Stimulated activated CD8-positive, alpha-beta memory T cell treated with anti-CD3 and anti-CD28 coated beads, Interleukin-4, amount 100 ng/mL, for 48 hours (primary cell): ENCODE measurements at places on chromosomes 5 and 9.

GRCh38 chr9:110148891-110149290, 59.1 kb downstream of the C9orf152 start:
- DNase-seq: no peak

DNA sequence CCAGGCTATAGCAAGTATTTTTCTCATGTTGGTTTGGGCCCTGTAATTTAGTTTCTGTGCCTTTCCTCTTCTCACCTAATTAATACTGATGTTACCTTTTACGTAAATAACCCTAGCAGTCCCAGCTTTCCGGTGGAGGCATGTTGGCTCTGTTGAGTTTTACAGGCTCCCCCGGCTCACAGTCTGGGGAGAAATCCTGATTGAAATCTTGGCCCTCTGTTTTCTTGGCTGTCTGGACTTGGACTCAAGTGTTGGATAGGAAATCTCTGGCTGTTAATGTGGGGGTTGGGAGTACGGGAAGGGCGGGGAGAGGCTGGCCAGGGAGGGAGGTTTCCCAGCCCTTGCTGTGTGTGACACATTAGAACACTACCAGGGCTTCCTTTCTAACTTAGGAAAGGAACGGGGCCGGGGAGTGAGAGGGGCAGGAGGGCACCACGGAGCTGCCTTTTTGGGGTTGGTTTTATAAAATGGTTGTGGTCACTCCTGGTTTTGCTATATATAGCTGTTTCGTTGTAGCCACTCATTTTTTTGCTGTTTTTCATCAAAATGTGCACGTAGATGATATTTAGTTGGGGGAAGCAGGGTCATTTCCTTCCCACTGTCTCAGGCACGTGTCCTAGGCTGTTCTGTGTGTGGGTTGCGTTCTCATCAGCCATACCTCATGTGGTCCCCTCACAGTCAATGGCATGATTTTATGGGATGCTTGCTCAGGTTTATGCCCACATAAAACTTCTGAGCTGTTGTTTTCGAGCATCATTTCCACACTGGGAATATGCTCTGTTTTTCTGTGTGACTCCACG, 11.0 kb downstream of the TRIO start:
- DNase-seq: no peak

- peak; percentile 80 for DNase-seq
Observed at GRCh38 chr9:131799177-131799823, 59.4 kb upstream of the RAPGEF1 start.

DNA sequence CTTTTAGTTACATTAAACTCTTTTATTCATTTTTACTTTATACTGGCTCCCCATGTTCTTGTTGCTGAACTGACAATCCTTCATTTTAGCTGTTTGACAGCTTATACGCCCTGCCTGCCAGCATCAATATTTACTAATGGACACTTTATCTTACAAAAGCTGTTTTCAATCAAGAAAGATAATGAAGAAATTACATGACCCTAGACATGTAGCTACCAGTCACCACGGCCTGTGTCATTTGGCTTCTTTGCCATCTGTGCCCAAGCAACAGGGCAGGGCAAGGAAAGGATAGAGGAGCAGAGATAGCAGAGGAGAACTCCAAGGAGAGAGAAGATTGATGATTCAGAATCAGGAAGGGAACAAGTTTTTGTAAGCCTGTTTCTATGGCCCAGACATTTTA, 647.3 kb downstream of the BRINP1 start:
- no peak for DNase-seq

- DNase-seq: no peak
Observed at GRCh38 chr5:82396871-82397514, 118.8 kb upstream of the RPS23 start.

DNA sequence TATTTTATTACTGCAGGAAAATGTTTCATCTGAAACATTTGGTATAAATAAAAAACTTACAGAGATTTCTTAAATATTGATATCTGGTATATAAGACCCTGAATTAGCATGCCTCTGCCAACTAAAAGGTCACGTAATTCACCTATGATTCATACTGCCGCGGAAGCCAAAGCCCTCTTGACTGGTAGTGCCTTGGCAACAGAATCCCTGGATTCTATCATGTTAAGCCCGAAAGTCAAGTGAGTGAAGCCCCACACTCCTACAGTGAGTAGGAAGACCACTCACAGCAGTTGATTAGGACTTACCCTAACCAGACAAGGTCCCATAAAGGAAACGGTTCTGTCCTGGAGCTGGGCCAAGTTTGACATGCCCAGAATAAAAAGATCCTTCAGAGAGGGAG, 175.6 kb upstream of the NREP start:
- DNase-seq: no peak

DNA sequence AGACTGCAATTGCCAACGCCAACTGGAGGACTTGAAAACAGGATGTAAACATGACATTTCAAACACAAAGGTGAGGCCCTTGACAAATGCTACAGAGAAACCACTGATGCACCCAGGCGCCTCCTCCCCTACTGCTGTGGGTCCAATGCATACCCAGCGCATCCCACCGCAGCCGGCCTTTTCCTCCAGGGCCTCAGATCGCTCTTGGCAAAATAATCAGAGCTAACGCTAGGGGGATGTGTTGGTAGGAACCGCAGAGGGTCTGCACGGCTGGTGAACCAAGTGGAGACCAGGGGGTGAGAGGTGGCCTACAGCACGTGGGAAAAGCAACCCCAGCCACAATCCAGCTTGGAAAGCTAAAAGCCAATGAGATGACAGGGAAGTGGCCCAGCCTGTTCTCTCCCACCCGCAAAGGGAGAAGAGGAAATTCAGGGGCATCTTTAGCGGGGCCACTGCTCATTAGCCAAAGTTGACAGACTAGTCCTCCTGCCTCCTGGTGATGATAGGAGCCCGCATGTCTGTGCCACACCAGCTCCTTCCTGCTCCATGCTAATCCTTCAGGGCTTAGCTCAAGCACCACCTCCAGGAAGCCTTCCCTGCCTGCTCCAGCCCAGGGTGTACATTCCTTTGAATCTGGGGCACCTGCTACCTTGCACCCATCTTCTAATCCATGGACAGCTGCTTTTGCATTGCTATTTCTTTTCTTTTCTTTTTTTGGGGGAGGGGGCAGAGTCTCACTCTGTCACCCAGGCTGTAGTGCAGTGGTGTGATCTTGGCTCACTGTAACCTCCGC, 5.9 kb downstream of the FAM163B start:
- no peak for DNase-seq

- no peak for DNase-seq
Observed at GRCh38 chr5:162565-163337, 28.5 kb upstream of the LRRC14B start.

GRCh38 chr9:69190863-69191181, 16.7 kb downstream of the TJP2 start:
- DNase-seq: no peak

- no peak for DNase-seq
Observed at GRCh38 chr5:83472213-83472507, 616 bp downstream of the VCAN start.

DNA sequence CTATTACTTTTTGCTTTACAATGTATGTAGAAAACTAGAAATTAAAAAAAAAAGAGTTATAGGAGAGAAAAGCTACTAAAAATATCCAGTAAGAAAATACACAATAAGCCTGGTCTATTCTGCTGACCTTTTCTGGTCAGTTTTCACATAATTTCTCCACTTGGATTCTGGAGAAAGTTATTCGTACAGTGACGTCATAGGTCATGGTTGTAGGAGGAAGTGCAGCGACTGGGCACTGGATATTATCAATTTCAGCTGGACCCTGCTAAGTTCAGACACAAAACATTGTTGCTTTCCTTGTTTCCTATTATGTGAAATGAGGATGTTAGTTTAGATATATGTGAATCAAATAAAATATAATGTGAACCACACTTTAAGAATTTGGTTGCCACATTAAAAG, 201.2 kb downstream of the MTRR start:
- DNase-seq: no peak

GRCh38 chr9:92393686-92394085, 10.7 kb downstream of the OGN start:
- no peak for DNase-seq

GRCh38 chr9:6565312-6565711, 80.2 kb downstream of the GLDC start:
- no peak for DNase-seq

DNA sequence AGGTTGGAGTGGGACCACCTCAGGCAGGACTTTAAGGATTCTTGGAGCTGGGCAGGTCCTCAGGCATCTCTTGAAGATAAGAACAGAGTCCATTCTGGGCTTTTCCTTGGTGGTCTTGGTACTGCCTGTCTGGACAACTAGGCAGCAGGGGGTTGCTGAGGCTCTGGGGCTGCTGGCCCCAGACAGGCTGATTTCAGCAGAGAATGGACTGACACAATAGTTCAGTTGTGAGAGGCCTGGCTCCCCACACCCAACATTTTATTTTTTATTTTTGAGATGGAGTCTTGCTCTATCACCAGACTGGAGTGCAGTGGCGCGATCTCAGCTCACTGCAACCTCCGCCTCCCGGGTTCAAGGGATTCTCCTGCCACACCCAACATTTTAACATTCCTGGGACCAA, 4.6 kb downstream of the ANGPTL2 start:
- no peak for DNase-seq

- no peak for DNase-seq
Observed at GRCh38 chr5:141871870-141872269, 6.3 kb downstream of the PCDH1 start.

GRCh38 chr5:130110328-130110727, 206.1 kb downstream of the CHSY3 start:
- DNase-seq: no peak

GRCh38 chr9:17906176-17906840, 327.4 kb downstream of the SH3GL2 start:
- no peak for DNase-seq

DNA sequence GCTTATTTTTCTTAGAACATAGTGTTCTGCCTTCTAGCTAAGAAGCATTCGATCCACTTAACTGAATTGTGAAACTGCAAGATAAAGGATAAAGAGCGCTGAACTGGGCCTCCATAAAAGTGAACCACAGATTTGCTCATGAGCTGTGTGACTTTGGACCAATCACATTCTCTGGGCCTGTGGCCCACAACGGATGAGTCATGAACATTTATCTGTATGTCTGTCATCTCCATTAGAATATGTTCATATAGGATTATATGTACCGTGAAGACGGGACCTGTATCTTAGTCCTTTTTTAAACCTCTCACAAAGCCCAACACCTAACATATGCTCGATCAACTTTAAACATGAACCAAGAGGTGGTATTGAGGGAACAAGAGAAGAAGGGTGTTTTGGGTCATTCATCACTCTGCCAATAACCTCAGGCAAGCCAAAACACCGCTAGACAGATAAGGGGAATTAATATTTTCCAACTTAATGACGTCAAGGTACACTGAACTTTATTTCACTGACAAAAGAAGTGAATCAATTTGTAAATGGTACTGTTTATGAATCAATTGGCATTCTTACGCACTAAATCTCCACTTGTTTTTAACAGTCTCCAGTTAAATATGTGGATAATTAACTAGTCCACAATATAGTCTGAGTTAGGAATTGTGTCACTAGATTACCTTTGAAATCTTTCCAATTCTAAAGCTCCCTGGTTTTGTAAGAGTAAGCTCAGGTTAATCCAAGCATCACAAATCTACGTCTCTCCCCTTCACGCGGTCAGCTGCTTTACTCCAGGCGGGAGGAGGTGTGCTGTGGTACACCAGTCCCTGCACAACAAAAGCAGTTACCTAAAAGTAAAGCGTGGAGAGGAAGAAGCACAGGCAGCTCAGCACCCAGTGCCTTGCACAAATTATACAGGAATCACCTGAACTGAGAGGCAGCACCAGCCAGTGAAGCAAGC, 1.6 kb downstream of the TMEM245 start:
- peak; percentile 55 for DNase-seq

DNA sequence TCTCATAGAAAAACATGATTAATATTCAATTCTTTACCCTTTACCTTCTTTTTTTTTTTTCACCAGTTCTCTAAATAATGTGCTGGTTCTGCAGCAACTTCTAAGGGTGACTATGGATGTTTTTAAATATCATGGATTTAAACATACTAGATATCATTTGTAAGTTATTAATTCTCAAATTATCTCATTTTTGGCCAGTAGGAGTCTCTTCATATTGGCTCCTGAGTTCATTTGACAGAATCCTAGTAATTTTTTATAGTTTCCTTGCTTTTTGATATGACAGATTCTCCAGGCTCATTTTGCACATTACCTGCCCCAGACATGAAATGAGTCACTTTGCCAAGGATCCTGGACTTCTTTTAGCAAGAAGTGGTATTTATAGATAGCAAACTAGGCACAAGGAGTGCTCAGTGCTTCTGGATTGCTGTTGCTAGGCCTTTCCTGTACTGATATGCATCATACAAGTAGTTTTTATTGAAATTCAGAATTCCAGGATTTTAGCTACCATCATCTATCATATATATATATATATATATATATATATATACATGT, 201.3 kb upstream of the IL12B start:
- DNase-seq: no peak

- no peak for DNase-seq
Observed at GRCh38 chr9:104765138-104765537, 1.2 kb downstream of the NIPSNAP3B start.

DNA sequence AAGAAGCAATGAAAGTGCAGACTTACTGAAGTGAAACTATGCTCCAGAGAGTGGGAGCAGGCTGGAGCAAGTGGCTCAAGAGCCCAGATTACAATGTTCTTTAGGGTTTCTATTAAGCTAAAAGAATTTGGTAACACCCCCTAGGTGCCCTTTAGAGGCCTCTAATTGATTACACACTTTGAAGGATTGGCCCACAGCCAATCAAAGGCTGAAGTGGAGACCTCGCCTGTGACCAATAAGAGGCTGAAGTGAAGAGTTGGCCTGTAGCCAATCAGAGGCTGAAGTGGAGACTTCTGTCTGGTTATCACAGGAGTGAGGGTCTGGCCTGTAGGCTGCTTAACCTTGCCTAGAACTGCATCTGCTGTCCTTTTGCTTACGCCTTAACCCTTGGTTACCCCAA, 46.7 kb upstream of the SPATA31C2 start:
- DNase-seq: no peak

GRCh38 chr5:34771076-34771475, 67.9 kb upstream of the TTC23L start:
- no peak for DNase-seq

- DNase-seq: no peak
Observed at GRCh38 chr9:108162664-108163063, 673.1 kb upstream of the KLF4 start.

DNA sequence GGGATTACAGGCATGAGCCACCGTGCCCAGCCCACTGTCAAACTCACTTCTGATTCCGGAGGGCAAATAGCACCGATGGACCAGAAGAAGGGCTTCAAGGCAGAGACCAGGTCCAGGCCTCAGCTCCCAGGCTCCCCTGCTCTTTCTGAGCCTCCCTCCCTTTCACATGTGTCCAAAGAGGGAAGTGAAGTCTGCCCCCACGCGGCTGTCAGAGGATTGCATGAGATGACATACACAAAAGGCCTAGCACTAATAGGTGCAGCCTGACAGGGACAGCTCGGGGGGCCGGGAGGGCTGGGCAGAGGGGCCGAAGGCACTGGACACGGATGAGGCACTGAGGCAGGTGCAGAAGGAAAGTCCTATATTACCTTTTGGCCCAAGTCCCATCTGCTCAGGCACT, 16.1 kb downstream of the FBP1 start:
- DNase-seq: peak; percentile 61
